ENCODE measurements at places on chromosomes 3 and 15. TPM values are rescaled to one million over a fixed set of nuclear protein-coding genes. Genes with fewer than 3 reads are reported as not detected.

DNA sequence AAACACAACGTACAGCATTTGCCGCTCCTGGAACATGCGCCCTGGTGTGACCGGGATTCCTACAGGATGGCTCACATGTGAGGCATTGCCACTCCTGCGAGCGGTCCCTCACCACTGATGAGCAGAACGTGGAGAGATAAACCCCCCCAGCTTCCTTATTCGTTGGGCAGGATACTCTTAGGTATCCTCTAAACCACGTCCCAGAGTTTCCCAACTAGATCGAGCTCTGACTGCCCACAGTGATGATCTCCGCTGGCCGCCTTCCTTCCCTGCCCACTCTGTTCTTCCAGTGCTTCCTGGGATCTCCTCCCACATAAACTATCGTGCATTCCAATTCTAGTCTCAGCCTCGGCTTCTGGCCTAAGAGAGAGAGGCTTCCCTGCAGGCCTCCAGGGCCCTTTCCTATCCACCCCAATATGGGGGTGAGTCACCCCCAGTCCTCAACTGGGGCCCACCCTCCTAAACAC, 91.8 kb downstream of the TOP2B start:
- no peak for DNase-seq
- H3K27me3 ChIP-seq: no peaks in the 10 kb centered on the region
- peaks cover 8% of the 10 kb centered on the region for H3K4me1 ChIP-seq
- no peak overlapping the region for H3K4me3 ChIP-seq
- H3K27ac ChIP-seq: no peak overlapping the region

DNA sequence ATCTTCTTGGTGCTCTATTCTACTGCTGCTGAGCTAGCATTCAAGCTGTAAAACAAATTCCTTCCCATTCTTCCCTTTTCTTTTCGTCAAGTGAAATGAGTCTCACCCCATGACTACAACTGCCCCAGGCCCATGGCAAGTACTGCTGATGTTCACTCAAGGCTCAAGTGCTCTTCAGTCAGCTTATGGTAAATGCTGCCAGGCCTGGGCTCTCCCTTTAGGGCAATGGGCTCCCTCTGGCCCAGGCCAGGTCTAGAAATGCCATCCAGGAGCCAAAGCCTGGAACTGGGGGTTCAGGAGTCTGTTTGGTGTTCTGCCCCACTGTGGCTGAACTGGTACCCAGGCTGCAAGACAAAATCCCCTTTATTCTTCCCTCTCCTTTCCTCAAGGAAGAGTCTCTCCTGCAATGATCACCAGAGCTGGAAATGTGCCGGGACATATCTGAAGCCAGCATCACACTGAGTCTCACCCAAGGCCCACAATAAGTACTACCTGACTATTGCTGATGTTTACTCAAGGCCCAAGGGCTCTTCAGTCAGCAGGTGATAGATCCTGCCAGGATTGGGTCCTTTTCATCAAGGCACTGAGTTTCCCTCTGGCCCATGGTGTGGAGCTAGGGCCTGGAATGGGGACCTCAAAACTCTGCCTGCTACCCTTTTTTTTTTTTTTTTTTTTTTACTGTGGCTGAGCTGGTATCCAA, 205.0 kb upstream of the STAC start:
- H3K4me1 ChIP-seq: peaks cover 3% of the 10 kb centered on the region
- no peak overlapping the region for H3K27ac ChIP-seq
- H3K4me3 ChIP-seq: no peak overlapping the region
- no peaks in the 10 kb centered on the region for H3K27me3 ChIP-seq
- no peaks in the 10 kb centered on the region for H3K36me3 ChIP-seq
- DNase-seq: no peak

GRCh38 chr3:8143186-8143585, 358.4 kb upstream of the LMCD1 start:
- H3K27ac ChIP-seq: no peak overlapping the region
- no peaks in the 10 kb centered on the region for H3K36me3 ChIP-seq
- no peak for DNase-seq
- H3K27me3 ChIP-seq: no peaks in the 10 kb centered on the region
- H3K4me1 ChIP-seq: no peaks in the 10 kb centered on the region

- H3K27me3 ChIP-seq: no peaks in the 10 kb centered on the region
- H3K36me3 ChIP-seq: no peaks in the 10 kb centered on the region
- H3K4me3 ChIP-seq: no peak overlapping the region
- H3K4me1 ChIP-seq: peaks cover 11% of the 10 kb centered on the region
- H3K27ac ChIP-seq: no peak overlapping the region
- no peak for DNase-seq
These were observed 114.3 kb downstream of the CORO2B start for GRCh38 chr15:68693071-68693470.

GRCh38 chr3:188486126-188486525, 332.2 kb downstream of the LPP start:
- no peak overlapping the region for H3K27ac ChIP-seq
- H3K36me3 ChIP-seq: peaks cover 3% of the 10 kb centered on the region
- no peaks in the 10 kb centered on the region for H3K27me3 ChIP-seq
- H3K4me1 ChIP-seq: no peaks in the 10 kb centered on the region

- H3K27me3 ChIP-seq: no peaks in the 10 kb centered on the region
- DNase-seq: no peak
- no peak overlapping the region for H3K4me3 ChIP-seq
- H3K4me1 ChIP-seq: peaks cover 26% of the 10 kb centered on the region
These were observed 130.2 kb upstream of the STRIT1 start for GRCh38 chr3:155423526-155424322.

- no peak overlapping the region for H3K4me3 ChIP-seq
- H3K4me1 ChIP-seq: no peaks in the 10 kb centered on the region
- no peaks in the 10 kb centered on the region for H3K27me3 ChIP-seq
- DNase-seq: no peak
These were observed 677.0 kb downstream of the NTRK3 start for GRCh38 chr15:87579537-87579936.

GRCh38 chr15:68354923-68355322, 77.0 kb downstream of the ITGA11 start:
- H3K4me1 ChIP-seq: no peaks in the 10 kb centered on the region
- H3K4me3 ChIP-seq: no peak overlapping the region
- no peak overlapping the region for H3K27ac ChIP-seq
- H3K27me3 ChIP-seq: no peaks in the 10 kb centered on the region
- DNase-seq: no peak
- H3K36me3 ChIP-seq: no peaks in the 10 kb centered on the region

- no peak overlapping the region for H3K27ac ChIP-seq
- no peak for DNase-seq
- H3K4me1 ChIP-seq: peaks cover 5% of the 10 kb centered on the region
- no peaks in the 10 kb centered on the region for H3K27me3 ChIP-seq
These were observed 64.5 kb upstream of the LRIG1 start for GRCh38 chr3:66565301-66565700.

GRCh38 chr3:106104078-106104477, 235.3 kb upstream of the CBLB start:
- DNase-seq: no peak
- H3K27me3 ChIP-seq: no peaks in the 10 kb centered on the region
- H3K36me3 ChIP-seq: no peaks in the 10 kb centered on the region
- H3K4me1 ChIP-seq: no peaks in the 10 kb centered on the region

The BDH1 gene
- 14.1 TPM for total RNA-seq

The PLSCR2 gene
- not detected for total RNA-seq

The WDR93 gene
- 0.51 TPM for total RNA-seq

The FAM227B gene
- total RNA-seq: 25.1 TPM

Measured in neural progenitor cell (in vitro differentiated cells).